ENCODE measurements at places on chromosomes 16 and 17.

GRCh38 chr16:13926891-13927290 lies 6.9 kb downstream of the ERCC4 start:
- no peak for DNase-seq

- DNase-seq, result no peak
Observed at GRCh38 chr17:29133121-29133713, 47.0 kb downstream of the MYO18A start.

DNA sequence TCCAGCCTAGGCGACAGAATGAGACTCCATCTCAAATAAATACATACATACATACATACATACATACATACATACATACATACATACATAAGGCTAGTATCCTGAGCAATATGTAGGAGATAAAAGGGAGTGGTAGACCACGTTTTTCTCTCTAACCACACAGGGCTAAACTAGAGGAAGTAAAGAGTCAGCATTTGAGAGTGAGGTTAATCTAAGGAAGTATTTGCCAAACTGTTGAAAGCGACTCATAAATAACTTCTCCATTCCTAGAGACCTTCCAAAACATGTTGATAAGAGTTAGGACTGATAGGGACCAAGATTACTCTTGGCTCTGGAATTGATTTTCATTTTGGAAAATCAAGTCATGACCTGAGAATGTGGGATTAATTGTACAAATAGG lies 68.9 kb downstream of the NEUROD2 start:
- DNase-seq, result no peak

- DNase-seq, result no peak
Observed at GRCh38 chr17:80951121-80952090, 40.2 kb upstream of the CHMP6 start.

GRCh38 chr17:77466596-77467223 lies 325.9 kb downstream of the SEC14L1 start:
- no peak for DNase-seq

GRCh38 chr17:530851-531250 lies 178.2 kb upstream of the RPH3AL start:
- no peak for DNase-seq

DNA sequence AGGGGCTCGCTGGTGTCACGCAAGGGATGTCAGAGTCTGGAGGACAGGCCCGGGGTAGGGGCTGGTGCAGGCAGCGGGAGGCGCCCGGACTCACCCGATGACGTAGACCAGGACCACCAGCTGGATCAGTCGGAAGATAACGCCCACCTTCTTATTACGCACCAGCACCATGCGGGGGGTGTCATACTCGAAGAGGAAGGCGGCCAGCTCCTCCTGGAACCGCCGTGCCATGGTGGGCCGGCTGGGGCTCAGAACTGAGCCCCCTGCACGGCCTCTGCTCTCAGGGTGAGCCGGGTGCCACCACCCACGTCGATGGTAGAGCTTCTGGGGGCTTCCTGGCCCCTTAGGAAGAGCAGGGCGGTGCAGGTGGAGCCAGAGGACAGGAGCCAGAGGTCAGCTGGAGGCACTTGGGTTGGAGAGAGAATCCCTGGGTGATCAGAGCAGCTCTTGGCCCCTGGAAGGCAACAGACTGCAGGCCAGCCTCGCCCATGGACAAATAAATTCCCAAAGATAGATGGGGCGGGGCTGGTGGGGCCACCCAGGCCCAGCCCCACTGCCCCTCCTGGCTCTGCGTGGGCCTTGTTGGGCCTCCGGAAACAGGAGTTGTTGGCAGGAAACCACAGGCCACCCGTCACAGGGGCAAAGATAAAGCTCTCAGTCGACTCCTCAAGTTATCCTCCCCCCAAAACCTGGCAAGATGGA lies at the start of gene P2RX1:
Gene P2RX1, minus strand, starts transcription at position 471 of the 702 bp plus-strand sequence. Its CDS starts 240 bp downstream, at position 231.
- DNase-seq, result no peak
